ENCODE measurements at places on chromosomes 4 and X.

- peak; percentile 25 for DNase-seq
These were observed 390.1 kb downstream of the ANKRD50 start for GRCh38 chr4:124322234-124323065.

DNA sequence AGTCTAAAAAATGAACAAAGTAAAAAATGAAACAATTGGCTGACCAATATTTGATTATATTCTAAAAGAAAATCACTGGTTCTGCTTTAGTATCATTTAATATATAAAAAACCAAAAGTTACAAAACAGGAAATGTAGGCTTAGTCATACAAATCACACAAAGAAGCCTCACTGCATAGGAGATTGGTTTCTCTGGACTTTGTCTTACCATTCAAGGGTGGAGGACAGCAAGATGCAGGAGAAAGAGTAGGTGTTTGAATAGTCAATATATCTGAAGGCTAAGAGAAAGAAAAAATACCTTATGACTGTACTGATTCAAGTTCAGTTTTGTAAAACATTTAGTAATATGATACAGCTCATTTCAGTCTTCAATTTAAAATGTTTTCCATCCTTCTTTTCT lies 28.6 kb upstream of the TAF9B start:
- DNase-seq, result no peak

- no peak for DNase-seq
These were observed 27.2 kb downstream of the ANTXR2 start for GRCh38 chr4:80045786-80046185.

GRCh38 chrX:9848718-9849479 lies 62.7 kb downstream of the SHROOM2 start:
- no peak for DNase-seq

GRCh38 chrX:29762006-29762405 lies 453.4 kb upstream of the MAGEB2 start:
- no peak for DNase-seq

- no peak for DNase-seq
These were observed 426.8 kb downstream of the HNRNPD start for GRCh38 chr4:81946996-81947395.

DNA sequence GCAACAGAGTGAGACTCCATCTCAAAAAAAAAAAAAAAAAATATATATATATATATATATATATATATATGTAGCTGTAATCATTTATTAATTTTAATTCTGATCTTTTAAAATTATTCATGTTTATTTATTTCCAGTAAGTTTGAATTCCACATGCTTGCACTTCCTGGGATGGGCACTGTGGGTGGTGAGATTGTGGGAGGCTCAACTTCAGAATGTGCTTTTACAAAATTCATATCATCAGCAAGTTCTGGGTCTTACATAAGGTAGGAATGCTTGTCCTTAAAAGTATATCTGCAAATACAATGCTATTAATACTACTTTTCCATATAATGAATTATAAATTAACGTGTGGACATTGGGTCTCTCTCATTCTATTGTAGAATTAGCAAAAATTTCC lies 156.5 kb downstream of the EMCN start:
- DNase-seq, result no peak

- no peak for DNase-seq
These were observed 40.0 kb downstream of the TXK start for GRCh38 chr4:48093991-48094416.

Data from SK-N-SH (cell line).